Omental fat pad (tissue), 4 donors: ENCODE measurements at places on chromosomes 11 and 22. TPM values are rescaled to one million over a fixed set of nuclear protein-coding genes. Genes with fewer than 3 reads are reported as not detected.

DNA sequence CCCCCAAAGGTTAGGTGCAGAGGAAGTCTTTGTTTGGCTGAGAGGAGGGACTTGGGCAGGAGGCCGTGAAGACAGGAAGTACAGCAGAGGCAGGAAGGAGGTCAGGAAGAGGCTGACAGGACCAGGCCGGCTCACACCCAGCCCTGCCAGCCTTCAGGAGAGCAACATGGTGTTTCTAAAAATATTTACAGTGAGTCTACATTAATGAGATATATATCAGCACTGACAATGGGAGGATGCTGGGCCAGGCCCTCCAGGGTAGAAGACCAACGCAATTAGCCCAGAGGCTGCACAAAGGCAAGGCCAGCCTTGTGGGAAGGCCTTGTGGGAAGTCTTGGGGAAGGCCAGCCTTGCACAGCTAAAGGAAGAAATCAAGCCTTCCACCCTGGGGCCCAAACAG is 7.9 kb upstream of the APLNR start:
- no peak for DNase-seq

DNA sequence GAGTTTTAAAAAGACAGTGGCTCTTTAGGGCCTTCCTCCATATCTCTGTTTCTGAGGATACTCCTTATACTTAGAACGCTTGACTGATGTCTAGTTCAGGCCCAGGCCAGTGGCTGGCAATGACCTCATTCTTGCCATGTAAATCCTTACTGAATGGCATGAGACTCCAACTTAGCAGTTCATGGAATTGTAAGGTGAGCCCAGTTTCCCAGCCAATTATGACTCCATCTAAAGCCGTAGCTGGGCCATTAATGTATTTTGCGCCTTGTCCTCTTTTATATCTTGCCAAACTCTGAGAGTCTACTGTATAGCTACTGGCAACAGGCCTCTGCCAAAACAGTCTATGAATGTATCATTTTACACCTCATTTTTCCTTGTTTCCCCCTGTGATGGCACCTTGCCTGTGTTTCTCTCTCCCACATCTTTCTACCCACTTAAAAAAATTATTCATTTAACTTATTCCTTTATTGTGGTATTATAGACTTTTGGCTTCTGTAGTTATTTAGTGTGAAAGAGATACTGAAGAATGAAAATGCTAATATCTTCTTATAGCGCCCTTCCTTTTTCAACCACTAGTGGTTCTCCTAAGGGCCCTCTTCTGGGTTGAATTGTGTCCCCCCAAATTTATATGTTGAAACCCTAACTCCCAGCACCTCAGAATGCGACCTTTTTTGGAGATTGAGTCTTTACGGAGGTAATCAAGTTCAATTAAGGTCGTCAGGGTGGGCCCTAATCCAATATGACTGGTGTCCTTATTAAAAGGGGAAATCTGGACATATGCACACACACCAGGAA is 67.4 kb downstream of the ZNRF3 start:
- DNase-seq: no peak

GRCh38 chr11:124791626-124792341 is 8.4 kb downstream of the MSANTD2 start:
- no peak for DNase-seq

GRCh38 chr11:14270690-14271542 is 88.1 kb downstream of the RRAS2 start:
- DNase-seq: no peak

DNA sequence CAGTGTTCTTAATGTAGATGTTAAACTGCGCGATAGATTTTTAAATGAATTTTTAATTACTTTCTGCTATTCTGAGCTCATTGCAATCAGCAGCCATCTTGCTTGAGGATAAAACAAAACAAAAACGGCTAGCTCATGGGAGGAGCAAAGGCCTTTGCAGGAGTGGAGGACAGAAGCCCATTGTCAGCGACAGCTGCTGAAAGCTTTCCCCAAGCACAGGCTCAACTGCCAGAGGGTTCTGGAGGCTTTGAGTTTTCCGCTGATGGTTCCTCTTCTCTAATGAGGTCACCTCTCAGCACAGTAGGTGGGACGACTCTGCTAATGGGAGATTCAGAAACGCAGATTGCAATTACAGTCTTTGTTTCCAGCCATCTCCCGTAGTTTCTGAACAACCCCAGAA is 167.1 kb upstream of the TTC12 start:
- DNase-seq: no peak

- DNase-seq: no peak
Observed at GRCh38 chr11:91981995-91982394, 242.6 kb upstream of the FAT3 start.

DNA sequence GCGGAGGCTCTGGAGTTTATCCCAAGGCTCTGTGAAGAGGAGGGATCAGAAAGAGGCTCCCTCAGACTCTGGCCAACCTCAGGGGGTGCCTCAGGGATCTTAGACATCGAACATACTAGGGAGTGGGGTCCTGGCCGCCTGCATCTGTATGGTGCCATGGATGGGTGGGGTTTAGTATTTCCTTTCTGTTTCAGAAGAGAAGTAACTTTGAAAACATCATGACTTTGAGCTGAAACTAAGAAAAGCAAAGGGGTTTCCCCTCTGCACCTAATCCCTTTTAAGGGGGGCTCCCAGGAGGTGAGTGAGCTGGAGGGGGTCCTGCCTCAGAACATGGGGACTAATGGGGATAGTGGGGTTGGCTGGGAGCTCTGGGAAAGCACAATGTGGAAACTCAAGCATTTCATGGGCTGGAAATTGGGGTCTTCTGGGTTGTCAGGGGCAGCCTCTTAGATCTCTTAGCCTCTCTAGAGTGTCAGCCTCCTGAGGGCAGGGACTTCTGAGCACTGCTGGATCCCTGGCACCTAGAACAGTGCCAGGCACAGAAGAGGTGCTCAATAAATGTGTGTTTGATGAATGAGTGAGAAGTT is 11.8 kb upstream of the SSTR3 start:
- DNase-seq: no peak

DNA sequence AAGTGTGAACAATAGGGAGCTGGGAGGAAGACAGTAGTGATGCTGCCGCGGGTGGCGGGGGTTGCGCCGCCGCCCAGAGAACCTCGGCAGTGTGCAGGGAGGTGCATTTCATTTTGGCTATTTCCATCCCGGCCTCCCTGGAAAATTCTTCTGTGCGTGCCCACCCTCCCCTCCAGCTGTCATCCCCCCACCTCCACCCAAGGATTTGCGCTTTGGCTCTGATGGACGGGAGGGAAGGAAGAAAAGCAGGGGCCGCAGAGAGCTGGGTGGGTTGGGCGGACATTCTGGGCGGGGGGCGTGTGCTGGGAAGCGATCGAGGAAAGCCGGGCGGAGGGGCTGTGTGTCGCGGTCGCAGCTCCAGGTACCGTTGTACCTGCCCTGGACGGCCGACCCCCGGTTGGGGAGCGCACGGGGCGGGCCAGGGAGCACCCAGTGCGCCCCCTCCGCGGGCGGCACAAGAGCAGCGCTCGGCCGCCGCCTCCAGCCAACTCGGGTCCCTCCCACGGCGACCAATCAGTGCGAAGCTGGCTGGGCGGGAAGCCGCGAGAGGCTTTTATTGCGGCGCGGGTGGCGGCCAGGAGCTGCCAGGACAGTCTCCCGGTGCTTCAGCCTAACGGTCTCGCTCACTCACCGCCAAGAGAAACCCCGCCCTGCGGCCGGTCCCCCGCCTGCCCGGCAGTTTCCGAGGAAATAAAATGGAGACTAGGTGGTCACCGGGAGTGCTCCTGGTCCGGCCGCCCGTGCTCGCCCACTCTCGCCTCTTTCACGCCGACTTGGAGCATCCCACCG is 1.6 kb downstream of the NCAM1 start:
- no peak for DNase-seq

DNA sequence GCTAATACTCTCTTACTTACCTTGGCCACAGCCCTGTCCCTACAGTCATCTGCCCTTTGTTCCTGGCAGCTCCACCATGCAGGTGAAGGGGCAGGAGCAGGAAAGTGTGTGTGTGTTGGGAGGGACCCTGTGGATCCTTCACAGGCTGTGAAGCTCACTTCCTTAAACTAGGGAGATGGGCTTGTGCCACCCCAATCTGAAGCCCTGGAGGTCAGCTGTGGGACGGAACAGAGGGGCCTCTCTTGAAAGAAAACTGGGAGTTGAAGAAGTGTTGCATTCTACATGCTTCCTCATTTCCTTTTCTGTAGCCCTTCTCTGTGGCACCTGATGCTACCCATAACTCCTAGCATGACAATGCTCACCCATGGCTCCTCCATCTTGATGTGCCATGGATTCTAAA is 11.7 kb downstream of the FADS1 start:
- DNase-seq: no peak

DNA sequence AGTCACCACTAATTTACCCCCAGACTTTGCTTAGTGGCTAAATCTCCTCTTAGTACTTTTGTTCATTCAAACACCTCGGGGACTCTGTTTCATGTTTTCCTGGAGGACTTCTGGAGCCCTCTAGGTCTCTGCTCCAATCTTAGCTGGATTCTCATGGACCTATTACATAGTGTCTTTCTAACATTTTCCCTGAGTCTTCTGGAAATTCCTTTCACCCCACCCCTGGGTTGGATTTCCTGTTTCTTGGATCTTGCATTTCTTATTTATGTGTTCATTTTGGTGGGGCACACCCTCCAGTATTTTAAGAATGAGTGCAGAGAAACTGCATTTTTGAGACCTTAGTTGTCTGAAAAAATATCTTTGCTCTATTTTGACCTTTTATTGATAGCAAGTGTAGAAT is 220.1 kb downstream of the BLID start:
- DNase-seq: no peak

- no peak for DNase-seq
Observed at GRCh38 chr11:44008088-44008501, 39.7 kb upstream of the ACCSL start.

DNA sequence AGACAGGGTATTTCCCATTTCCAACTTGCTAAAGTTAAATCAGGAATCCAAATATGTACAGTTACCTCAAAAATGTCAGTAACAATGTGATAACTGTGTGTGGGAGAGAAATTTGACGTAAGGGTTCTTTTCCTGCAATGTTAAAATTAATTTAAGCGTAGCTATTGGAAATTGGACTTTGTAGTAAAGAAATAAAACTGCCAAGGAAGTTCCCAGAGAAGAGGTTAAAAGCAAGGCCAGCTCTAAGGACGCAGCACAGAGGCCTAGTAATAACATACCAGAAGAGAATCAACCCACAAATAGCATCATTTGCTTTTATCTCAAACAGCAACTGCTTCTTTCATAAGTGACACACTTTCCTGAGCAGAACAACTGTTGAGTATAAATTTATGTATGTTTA is 36.8 kb upstream of the GRIA4 start:
- no peak for DNase-seq

DNA sequence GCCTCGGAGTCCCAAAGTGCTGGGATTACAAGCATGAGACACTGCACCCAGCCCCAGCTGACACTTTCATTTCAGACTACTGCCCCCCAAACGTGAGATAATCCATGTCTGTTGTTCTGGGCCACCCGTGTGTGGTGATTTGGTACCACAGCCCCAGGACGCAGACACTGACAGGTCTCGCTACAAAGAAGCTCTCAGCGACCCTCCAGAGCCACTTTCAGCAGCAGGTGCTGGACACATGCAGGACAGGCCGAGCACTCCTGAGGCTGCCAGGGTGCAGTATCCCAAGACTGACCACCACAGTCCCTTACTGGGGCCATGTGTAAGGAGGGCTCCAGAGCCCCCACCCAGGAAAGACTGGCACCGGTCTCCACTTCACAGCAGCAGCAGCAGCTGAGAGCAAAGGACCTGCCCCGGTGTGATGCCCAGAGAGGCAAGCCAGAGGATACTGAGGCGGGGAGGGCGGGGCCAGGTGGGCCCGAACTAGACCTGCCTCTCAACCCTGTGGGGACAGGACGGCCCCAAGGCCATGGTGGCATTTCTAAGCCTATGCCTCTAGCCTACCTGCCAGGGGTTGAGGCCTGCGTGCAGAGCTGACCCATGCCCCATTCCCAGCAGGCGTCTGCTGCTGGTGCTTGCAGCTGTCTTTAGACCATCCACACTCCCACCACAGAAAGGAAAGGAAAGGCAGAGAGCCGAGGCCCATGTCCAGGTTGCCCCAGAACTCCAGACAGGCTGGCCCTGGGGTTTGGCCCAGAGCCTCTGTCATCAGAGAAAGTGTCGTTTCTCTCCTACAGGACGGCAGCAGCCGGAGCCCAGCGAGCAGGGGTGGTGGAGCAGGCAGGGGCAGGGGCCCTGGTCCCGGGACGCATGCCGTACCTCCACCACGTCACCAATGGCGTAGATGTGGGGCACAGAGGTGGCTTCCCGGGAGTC is 28.0 kb upstream of the GNB1L start:
- peak; percentile 16 for DNase-seq

DNA sequence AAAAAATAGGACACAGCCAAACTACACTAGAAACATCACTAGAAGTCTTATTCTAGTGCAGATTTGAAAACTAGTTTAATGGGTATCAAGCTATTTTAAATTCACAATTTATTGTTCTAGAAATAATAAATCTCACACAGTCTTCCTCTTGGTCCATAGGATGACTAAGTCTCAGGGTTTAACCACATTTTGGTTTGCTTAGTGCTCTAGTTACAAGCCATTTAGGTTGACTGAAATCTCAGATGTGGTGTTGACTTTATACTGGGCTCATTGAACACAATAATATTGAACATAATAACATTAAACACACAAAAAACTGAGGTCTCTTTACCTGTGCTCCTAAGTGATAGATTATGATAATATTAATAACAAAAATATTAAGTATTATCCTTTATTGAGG is 760.3 kb upstream of the CCDC179 start:
- DNase-seq: no peak

- no peak for DNase-seq
Observed at GRCh38 chr22:25818541-25818940, 76.6 kb downstream of the MYO18B start.

DNA sequence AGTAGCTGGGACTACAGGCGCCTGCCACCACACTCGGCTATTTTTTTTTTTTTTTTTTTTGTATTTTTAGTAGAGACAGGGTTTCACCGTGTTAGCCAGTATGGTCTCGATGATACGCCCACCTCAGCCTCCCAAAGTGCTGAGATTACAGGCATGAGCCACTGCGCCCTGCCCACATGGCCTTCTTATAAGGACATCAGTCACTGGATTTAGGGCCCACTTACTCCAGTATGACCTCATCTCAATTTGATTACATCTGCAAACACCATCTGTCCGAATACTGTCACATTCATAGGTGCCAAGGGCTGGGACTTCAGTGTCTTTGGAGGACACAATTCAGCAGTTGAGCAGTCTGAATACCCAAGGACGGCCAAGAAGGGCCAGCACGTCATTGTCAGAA is 8.2 kb upstream of the PRR5 start:
- no peak for DNase-seq

GRCh38 chr22:32528984-32529982 is 54.7 kb downstream of the FBXO7 start:
- DNase-seq: peak; percentile 80

- no peak for DNase-seq
Observed at GRCh38 chr22:43308060-43308830, 34.9 kb downstream of the SCUBE1 start.

GRCh38 chr22:30747493-30747892 is 52.8 kb downstream of the OSBP2 start:
- no peak for DNase-seq

Gene C11orf97
- total RNA-seq: not detected

Gene YPEL4
- total RNA-seq: 0.63 TPM

Gene SEC14L6
- total RNA-seq: 1.3 TPM

Gene BACE1
- 20.0 TPM for total RNA-seq

Gene RIMBP3C
- not detected for total RNA-seq

Gene POLR2L
- 95.5 TPM for total RNA-seq

Gene MRPL49
- 37.2 TPM for total RNA-seq

Gene UCP3
- 2.8 TPM for total RNA-seq

Gene RASGRP2
- total RNA-seq: 10.8 TPM
